ENCODE measurements at places on chromosomes 7 and 10.

- no peak for DNase-seq
Measured at GRCh38 chr10:79390551-79391229, 43.4 kb downstream of the PPIF start.

DNA sequence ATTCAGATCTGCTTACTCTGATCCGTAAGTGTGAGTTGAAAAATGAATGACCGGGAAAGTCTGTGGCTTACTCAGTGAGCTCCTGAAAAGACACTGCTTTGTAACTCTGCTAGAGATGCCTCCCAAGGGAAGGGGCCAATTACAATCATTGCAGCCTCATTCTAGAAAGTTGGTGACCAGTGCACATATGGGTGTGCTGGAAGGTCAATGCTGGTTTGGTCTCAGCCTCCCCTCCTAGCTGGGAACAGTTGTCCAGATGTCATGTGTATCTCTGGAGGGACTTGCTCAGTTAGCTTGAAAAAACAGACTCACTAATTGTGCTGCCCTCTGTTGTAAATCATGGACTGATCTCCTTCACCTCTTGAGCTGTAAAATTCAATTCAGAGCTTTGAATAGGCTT is 405.0 kb downstream of the ADRA2A start:
- DNase-seq: no peak

DNA sequence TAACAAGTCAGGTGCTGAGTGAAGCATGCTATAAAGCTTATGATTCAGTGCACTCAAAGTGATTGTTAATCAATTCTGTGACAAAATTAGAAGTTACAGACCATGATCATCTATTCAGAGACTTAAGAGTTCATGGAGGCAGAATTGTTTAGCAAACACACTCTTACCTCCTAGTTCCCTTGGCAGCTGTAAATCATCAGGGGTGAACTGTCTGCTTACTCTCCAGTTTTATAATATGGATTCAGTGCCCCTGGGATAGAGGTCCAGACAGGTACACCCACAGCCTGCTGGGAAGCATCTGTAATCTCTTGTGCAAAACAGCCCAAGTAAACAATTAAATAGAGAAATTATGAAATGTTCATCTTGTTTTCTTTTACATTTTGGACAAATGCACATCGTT is 835.0 kb upstream of the COBL start:
- DNase-seq: no peak

DNA sequence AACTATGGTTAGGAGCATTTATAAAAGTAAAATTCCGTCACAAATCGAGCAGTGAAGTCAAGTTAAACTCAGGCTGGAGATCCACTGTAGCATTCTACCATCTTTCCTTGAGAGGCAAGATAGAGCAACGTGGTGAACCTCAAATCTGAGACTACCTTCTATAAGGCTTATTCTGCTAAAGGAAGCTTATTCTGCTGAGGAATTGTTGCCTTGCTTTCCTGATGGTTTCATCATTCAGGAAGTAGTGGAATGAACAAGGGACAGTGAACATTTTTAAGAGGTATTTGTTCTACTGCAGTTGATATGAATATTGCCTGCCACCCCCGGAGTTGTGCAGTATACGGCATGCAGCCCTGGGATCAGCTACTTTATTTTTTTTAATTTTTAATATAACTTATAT is 170.8 kb downstream of the VPS50 start:
- DNase-seq: no peak

DNA sequence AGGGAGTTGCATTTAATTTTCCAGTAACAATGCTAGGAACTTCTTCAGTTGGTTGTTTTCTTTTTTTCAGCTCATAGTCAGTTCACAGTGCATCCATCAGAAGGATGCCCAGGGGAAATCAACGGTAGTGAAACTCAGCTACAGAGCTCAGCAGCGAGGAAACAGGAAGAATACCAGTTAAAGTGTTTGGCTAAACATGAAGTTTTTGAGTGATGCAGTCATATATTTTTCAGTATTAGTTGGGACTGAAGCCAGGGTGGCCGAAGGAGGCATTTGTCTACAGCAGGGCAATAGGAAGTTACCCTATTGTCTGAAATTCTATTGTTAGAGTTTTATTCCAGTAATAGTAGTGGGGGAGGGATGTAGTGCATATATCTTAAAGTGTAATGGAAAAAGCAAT is 45.3 kb upstream of the MALRD1 start:
- peak; percentile 33 for DNase-seq

GRCh38 chr7:123204206-123204835 is 4.6 kb upstream of the SLC13A1 start:
- no peak for DNase-seq

DNA sequence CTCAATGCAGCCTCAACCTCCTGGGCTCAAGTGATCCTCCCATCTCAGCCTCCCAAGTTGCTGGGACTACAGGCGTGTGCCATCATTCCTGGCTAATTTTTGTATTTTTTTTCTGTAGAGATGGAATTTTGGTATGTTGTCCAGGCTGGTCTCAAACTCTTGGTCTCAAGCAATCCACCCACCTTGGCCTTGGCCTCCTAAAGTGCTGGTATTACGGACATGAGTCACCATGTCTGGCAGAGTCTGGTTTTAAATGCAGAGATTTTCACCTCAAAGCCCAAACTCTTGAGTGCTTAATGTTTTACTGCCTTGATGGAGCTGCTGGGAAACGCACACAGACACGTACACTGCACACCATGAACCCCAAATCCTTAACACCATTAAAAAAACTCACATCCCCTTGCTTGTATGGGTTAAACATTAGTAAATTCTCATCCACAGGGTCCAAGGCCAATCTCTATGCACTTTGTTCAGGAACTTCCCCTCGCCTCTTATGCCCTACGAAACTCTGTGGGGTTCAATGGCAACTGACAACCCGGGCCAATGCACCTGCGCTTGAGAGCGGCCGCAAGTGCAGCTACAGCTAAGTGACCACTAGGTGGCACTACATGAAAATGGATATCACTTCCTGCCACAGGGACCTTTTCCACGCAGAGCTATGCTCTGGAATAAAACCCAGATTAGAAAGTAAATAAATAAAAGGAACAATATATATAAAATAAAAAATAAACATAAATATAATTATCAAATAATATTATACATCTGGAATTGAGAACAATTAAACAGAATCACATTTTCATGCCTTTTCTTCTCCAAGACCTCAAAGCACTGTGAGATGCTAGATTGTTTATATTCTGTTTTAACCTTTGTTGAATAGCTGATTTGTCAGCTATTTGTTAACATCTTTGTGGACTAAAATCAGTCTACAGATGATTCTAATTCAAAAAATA is 66.9 kb upstream of the AFAP1L2 start:
- DNase-seq: peak; percentile 90

- DNase-seq: no peak
Measured at GRCh38 chr7:88919478-88920131, 124.1 kb upstream of the TEX47 start.

DNA sequence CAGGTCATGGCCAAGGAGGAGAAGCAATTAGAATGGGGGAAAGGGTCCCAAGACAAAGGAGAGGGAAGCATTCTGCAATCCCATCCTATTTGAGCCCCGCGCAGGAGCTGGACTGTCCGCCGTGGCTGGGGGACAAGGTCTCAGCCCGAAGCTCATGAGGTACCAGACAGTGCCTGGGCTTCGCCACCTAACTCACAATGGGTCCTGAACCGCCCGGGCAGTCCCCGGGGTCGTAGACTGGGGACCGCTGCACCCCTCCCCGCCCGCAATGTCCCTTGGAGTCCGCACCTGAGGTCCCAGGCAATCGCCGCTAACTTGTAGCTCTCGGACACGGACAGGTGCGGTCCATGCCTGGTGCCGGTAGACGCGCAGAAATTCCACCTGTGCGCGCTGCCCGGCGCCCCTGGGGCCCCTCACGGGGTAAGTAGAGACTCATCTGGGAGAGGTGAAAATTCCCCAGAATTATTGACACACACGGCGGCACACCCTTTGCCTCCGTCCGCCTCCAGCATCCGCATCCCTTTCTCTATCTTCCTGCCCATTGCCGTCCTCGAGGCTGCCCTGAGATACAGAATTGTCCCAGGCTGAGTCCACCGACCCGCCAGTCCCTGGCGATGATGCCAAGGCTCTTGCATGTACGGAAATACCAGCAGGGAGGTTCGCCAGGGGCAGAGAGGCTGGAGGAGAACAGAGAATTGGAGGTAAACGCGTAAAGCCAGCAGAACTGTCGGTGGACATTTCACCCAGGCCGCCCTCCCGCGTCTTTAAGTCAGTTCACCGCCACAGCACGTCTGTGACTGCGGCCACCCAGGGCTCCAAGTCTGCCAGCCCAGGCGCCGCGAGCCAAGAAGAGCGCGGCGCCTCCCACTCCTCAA is 1.8 kb downstream of the CHRM2 start:
- DNase-seq: peak; percentile 24

DNA sequence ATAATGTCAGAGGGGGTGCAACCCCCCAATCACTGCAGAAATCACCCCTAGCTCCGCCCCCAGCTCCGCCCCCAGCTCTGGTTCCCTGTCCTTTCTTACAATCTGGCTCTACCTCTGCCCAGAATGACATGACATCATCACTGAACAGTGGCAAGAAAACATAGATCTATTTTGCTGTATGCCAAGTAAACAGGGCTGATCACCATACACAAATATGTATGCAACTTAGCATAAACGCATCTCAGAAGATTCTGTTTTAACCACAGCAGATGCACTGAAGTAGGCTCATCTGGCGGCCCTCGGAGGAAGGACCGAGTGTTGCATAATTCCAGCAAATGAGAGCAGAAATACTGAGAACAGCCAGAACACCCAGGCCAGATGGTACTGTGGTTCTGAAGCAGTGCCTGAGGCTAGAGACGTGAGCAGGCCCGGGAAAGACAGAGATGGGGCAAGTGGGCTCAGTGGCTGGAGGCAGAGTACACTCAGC is 293.3 kb upstream of the KLF14 start:
- no peak for DNase-seq

GRCh38 chr10:117477961-117478670 is 64.4 kb upstream of the EMX2 start:
- peak; percentile 58 for DNase-seq

- DNase-seq: peak; percentile 80
Measured at GRCh38 chr10:100562008-100562672, 26.4 kb downstream of the HIF1AN start.

GRCh38 chr10:88372051-88372715 is 210.9 kb downstream of the RNLS start:
- DNase-seq: no peak

- DNase-seq: no peak
Measured at GRCh38 chr7:148230296-148230695, 360.3 kb upstream of the C7orf33 start.

- peak; percentile 26 for DNase-seq
Measured at GRCh38 chr7:92834507-92835260, 1.7 kb downstream of the CDK6 start.

DNA sequence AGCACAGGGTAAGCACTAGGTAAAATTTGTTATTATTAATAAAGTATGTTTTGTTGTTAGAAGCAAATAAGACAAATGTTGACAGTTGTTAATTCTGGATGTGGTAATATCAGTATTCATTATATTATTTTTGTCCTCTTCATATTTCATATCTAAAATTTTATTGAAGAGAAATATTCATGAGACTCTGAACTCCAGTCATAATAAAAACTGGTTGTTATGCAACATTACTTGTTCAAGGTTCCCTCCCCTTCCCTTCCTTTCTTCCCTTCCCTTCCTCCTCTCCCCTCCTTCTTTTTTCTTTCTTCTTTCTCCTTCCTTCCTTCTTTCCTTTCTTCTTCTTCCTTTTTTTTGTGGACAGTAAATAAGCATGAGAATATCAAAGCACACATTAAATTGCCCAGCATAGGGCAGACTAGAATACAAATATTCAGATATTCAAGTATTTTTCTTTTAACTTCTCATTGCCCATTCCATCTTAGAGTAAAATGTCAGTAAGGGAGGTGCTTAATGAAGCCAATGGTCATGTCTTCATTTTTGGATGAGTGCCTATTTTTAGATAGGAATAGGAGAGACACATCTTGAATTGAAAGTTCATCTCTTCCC is 245.0 kb downstream of the INHBA start:
- DNase-seq: no peak

- DNase-seq: no peak
Measured at GRCh38 chr10:5142199-5142598, 42.8 kb downstream of the AKR1C8 start.

DNA sequence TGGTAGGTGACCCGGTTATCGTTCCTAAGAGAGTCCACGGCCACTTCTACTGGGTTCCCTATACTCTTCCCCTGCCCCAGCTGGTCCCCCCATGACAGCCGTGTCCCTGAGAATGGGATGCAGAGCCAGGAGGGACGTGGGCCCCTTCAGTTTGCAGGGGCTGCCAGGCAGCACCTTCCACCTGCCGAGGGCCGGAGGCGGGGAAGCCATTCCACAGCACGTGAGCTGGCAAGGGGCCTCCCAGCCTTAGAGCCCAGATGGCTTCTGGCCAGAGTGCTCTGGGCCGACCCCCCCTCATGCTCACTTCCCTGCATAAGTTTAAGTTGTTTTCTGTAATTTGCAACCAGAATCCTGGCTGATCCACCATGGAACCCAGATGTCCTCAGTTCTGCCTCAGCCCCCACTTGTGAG is 39.0 kb downstream of the DIP2C start:
- DNase-seq: no peak

Data from dermis blood vessel endothelial cell (primary cell).